BJ (cell line): ENCODE measurements at places on chromosomes 3 and 15. TPM values are rescaled to one million over a fixed set of nuclear protein-coding genes. Genes with fewer than 3 reads are reported as not detected.

DNA sequence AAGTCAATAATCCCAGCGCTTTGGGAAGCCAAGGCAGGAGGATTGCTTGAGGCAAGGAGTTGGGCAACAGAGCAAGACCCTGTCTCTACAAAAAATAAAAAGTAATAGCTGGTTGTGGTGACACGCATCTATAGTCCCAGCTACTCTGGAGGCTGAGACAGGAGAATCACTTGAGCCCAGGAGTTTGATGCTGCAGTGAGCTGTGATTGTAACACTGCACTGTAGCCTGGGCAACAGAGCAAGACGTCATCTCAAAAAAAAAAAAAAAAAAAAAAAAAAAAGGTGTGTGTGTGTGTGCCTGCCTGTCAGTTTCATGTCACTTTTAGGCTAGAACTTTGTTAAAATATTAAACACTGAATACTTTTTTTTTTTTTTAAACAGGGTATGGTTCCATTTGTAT is 28.4 kb downstream of the DNAJC19 start:
- DNase-seq = no peak

DNA sequence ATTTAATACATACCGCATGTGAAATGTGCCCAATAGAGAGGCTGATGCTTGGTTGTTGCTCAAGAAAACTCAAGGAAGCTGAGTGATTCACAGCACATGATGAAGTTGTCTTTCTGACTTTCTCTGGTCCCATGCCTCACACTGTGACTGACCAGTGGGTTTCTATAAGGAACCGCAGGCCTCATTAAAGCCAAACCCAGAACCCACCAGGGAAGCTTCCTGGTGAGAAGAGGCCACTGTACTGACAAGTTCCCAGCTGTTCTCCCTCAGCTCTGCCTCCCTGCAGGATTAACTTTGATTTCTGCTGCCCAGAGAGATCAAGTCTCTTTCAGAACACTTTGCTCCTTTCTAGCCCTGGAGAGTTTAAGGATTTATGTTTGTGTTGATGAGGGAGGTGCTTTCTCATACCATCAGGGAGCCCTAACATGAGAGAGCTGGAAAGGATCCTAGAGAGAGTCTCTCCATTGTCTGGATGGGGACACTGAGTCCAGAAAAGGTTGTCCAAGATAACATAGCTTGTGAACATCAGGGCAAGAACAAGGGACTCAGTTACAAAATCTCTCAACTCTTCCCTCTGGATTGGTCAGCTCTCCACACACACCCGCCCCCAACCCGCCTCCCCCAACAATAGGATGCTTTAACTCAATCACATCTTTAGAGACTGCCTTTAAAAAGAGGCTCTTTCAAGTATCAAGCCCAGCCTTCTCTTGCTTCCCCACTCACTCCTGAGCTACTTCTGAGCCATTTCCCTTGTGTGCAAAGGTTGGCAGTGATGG is 303.2 kb upstream of the TLE3 start:
- no peak for DNase-seq

- no peak for DNase-seq
These were observed 12.7 kb downstream of the OXTR start for GRCh38 chr3:8756671-8757070.

- DNase-seq = peak; percentile 44
These were observed 1.1 kb upstream of the NPHP3 start for GRCh38 chr3:132723024-132723950.

GRCh38 chr3:141485641-141486495 is 959 bp upstream of the RASA2 start:
- DNase-seq = peak; percentile 47

The EOMES gene
- not detected in 2 replicates for polyA plus RNA-seq

DNA sequence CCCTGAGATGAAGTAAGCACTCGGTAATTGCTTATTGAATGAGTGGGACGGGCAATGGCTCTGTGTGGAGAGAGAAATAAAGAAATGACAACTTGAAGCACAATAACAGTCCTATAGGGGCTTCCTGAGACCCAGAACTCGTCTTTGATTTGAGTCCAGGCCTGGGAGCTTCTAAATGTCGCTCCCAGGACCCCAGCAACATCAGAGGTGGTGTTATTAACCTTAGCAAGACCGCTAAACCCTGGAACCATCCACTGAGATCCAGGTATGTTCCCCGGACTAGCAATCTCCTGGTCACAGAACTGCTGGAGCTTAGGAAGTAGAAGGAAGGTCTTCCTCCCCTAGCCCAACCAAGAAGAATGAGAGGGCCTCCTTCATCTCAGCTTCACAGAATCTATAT is 160.0 kb downstream of the MINAR1 start:
- no peak for DNase-seq

The CAMK2N2 gene
- 0.17 and 0.28 TPM in 2 replicates for polyA plus RNA-seq

DNA sequence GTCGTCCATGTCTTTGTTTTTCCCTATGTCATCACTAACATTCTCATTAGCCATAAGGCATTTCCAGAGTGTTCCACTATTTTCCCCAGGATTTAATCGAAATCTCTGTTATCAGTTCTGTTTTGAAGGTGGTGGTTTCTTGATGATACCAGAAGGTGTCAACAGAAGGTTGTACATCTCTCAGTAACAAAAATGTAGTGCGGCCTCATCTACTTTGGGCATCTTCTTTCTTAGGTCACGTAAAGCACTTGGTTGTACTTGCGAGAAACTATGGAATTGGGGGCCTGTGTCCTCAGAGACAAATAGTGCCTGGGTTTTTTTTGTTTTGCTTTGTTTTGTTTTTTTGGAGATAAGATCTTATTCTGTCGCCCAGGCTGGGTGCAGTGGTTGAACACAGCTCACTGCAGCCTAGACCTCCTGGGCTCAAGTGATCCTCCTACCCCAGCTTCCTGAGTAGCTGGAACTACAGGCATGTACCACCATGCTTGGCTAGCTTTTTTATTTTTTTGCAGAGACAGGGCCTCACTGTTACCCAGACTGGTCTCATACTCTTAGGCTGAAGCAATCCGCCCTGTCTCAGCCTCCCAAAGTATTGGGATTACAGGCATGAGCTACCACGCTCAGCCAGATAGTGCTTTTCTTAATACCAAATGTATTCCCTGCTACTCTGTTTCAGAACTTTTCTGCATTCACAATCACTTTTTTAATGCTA is 61.2 kb upstream of the FURIN start:
- no peak for DNase-seq

DNA sequence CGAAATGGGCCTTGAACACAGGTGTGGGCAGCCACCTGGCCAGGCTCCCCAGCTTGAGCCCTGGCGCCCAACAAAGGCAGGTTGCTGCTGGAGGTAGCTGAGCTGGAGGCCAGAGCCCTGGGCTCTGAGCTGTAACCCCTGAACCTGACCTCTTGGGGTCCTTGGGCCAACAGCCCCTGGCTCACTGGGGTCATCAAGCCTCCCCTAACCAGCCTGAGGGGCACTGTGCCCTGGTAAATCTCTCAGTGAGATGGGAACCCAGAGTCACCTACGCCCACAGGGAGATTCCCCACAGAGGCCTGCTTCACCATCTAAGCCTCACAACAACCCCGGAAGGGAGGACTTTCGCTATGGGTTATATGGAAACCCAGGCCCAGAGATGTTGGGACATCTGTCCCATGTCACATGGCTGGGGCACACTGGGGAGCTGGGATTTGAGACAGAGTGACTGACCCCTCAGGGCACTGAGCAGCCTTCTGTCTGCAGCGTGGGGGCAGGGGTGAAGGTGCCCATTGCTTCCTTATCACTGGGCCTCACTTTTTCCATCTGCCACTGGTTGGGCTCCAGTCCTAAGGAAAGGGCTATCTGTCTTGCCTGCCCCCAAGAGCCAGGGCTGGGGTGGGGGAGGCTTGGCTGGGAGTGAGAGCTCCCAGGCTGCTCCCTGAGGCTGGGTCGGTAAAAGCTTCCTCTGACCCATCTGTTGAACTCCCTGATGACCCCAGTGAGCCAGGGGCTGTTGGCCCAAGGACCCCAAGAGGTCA is 59.1 kb downstream of the IQSEC1 start:
- no peak for DNase-seq

DNA sequence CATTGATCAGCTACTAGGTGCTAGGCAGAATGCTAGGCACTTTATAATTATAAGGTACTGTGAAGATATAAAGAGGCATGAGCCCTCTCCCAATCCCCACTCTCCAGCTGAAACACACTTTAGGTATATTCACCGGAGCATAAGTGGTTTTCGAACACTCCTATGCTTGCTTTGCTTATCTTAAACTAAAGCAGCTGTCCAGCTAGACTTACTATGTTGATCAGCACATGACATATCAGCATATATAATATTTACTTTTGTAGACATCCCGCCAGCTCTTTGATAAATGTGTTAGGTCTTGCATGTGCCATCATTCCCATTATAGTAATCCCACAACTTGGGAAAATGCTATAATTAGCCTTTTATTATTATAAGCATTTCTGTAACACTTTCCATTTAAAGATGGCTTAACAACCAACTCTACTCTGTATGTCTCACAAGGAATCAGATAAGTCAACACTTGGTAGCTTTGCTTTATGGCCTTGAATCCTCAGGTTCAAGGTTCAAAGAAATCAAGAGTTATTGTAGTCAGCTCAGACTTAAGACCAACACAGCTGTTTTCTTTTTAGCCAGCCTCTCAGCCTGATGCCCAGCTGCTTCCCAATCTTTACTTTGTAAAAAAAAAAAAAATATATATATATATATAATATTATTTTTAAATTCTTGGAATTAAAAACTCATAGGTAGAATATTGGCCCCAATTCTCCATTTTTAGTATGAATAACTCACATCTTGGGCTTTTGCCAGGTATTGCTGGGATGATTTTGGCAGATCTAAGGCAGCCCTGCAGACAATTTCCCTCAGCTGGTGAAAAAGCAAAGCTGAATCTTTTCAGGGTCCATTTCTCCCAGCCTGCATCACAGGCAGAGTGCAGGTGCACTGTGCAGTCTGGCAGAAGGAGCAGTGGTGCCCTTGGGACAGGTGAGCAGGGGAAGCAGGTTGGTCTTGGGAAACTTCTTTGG is 104.2 kb downstream of the THRB start:
- DNase-seq = no peak

DNA sequence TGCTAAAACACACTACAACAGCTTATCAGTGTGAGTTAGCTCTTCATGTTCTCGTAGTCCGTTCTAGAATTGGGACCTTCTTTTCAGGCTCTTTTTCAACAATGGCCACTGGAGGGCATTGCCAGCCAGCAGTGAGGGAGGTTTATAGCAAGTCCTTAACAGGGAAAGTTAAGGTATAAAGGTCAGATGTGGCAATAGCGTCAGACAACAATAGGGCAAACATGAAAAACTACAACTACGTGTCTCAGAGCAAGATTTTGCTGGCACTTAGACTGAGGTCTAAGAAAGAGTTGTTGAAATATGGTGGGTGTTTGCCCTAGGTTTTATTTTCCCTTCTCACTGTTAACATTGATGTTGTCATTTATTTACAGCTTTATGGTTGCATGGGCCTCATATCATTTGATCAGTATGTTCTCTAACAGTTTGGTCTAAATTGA is 161.4 kb downstream of the GMNC start:
- no peak for DNase-seq

GRCh38 chr3:115512565-115513415 is 110.5 kb upstream of the GAP43 start:
- DNase-seq = no peak

- no peak for DNase-seq
These were observed 352.7 kb downstream of the ARPP21 start for GRCh38 chr3:35992041-35992440.

DNA sequence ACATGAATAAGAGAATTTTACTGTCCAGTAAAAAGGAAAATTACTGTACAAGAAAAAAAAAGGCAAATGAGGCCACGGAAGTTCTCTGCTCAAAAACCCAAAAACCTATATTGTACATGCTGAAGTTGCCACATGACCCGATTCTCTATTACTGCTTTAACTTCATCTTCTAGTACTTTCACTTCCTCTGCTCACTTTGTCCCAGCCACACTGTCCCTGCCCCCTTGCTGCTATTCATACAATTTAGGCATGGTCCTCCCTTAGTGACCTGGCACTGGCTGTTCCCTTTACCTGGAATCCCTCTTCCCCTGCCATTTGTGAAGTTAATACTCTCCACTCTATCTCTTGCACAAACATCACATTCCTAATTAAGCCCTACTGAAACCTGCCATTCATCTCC is 457.4 kb downstream of the MAGI1 start:
- no peak for DNase-seq

The NUTM1 gene
- polyA plus RNA-seq = not detected in 2 replicates

The CLSTN2 gene
- 1.4 and 1.8 TPM in 2 replicates for polyA plus RNA-seq

The GPR27 gene
- polyA plus RNA-seq = 0.02 TPM in 1 of 2 replicates, not detected in the other
